ENCODE measurements at places on chromosomes 6 and 20. TPM values are rescaled to one million over a fixed set of nuclear protein-coding genes. Genes with fewer than 3 reads are reported as not detected.

DNA sequence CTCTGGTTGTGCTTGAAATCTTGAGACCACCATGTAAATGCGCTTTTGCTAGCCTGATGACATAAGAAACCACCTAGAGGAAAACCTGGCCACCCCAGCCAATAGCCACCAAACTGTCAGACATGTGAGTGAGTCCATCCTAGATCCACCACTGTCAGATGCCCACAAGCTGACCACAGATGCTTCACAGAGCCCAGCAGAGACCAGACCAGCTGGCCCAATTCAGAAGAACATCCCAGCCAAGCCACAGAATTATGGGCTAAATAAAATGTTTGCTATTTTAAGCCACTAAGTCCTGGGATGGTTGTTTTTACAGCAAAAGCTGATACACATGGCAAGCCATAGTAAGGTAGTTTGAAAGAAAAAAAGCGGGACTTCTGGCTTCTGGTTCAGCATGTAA, 425.3 kb downstream of the KIF16B start:
- H3K4me3 ChIP-seq, result no peak overlapping the region
- DNase-seq, result no peak
- no peaks in the 10 kb centered on the region for H3K27me3 ChIP-seq
- H3K36me3 ChIP-seq, result no peaks in the 10 kb centered on the region
- H3K27ac ChIP-seq, result no peak overlapping the region

DNA sequence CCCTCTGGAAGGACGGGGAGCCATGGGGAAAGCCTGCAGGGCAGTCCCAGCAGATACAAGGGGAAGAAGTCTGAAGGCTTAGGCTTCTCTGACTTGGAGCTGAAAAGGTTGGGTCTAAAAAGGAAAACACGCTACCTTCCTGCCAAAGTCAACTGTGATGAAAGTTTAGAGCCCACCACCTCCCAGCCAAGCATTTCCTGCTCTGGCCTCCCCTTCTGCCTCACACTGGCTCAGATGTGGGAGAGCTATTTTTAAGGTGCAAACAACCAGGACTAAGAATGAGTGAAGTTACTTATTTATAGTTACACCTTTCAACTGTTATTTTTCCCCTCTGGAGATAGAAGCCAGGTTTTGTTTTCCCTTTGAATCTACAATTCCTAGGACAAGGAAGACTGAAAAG, 21.2 kb downstream of the NEDD9 start:
- no peak overlapping the region for H3K4me3 ChIP-seq
- DNase-seq, result no peak

- H3K4me3 ChIP-seq, result no peak overlapping the region
- H3K36me3 ChIP-seq, result no peaks in the 10 kb centered on the region
- no peaks in the 10 kb centered on the region for H3K27me3 ChIP-seq
- H3K27ac ChIP-seq, result no peak overlapping the region
- DNase-seq, result no peak
Observed at GRCh38 chr6:96913621-96914020, 10.9 kb upstream of the KLHL32 start.

LY6G6D gene
- not detected for total RNA-seq

SLC17A3 gene
- not detected for total RNA-seq

ERMARD gene
- 12.3 TPM for total RNA-seq

EPHA7 gene
- total RNA-seq, result 262 TPM

GRCh38 chr6:31901415-31901952, 402 bp downstream of the ZBTB12 start:
- no peak for DNase-seq
- peaks cover 33% of the 10 kb centered on the region for H3K4me1 ChIP-seq
- no peaks in the 10 kb centered on the region for H3K27me3 ChIP-seq

DNA sequence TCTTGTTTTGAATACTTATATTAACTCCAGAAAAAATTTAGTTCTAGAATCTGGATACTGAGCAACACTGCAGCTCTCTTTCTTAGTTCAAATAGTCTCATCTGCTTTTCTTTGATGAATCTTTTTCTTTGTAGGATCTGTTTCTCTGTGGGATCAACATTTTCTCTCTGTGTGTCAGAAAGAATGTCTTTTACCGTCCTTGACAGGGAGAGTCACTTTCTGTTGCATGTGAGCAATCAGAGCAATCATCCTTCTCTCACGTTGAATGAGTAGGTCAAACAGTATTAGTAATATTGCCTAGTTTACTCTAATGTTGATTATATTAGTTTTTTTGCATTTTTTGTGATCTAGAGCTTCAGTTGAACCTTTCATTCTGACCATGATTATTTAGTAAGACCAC, 130.9 kb downstream of the TRMT11 start:
- DNase-seq, result no peak
- no peaks in the 10 kb centered on the region for H3K36me3 ChIP-seq
- no peaks in the 10 kb centered on the region for H3K4me1 ChIP-seq
- no peak overlapping the region for H3K27ac ChIP-seq
- H3K4me3 ChIP-seq, result no peak overlapping the region

DNA sequence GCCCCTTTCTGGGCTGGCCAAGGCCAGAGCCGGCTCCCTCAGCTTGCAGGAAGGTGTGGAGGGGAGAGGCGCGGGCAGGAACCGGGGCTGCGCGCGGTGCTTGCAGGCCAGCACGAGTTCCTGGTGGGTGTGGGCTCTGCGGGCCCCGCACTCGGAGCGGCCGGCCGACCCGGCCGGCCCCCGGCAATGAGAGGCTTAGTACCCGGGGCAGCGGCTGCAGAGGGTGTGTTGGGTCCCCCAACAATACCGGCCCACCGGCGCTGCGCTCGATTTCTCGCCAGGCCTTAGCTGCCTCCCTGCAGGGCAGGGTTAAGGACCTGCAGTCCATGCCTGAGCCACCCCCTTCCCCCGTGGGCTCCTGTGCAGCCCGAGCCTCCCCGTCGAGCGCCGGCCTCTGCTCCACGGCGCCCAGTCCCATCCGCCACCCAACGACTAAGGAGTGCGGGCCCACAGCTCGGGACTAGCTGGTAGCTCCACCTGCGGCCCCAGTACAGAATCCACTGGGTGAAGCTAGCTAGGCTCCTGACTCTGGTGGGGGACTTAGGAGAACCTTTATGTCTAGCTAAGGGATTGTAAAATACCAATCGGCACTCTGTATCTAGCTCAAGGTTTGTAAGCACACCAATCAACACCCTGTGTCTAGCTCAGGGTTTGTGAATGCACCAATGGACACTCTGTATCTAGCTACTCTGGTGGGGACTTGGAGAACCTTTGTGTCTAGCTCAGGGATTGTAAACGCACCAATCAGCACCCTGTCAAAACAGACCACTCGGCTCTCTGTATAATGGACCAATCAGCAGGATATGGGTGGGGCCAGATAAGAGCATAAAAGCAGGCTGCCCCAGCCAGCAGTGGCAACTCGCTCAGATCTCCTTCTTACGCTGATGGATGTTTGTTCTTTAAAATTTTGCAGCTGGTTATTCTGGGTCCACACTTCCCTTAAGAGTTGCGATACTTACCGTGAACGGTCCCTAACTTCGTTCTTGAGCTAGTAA, 167.4 kb upstream of the RREB1 start:
- no peak for DNase-seq
- no peak overlapping the region for H3K27ac ChIP-seq
- no peaks in the 10 kb centered on the region for H3K36me3 ChIP-seq

- H3K27me3 ChIP-seq, result no peaks in the 10 kb centered on the region
- DNase-seq, result no peak
- H3K27ac ChIP-seq, result no peak overlapping the region
- no peaks in the 10 kb centered on the region for H3K36me3 ChIP-seq
Observed at GRCh38 chr6:74050921-74051320, 354.9 kb downstream of the CD109 start.

GRCh38 chr6:72975352-72975752, 249.9 kb downstream of the KHDC1L start:
- no peak for DNase-seq
- H3K27ac ChIP-seq, result peak overlapping the region; percentile 57
- no peaks in the 10 kb centered on the region for H3K36me3 ChIP-seq
- no peak overlapping the region for H3K4me3 ChIP-seq
- no peaks in the 10 kb centered on the region for H3K4me1 ChIP-seq

DNA sequence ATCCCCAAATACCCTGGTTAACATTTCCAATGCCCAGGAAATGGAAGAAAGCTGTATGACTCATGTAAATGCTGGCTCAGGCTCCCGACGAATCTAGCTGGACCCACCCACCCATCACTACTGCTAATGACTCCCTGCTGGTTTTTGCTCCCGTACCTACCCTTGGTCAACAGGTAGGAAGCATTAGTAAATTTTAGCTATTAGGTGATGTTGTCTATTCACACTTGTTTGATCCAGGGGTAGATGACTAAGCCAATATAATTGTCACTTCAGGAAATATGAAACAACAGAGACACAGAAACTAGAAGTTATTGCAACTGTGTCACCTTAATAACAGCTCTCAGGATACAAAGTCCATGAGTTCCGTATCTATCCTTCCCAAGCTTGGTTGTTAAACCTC, 94.4 kb upstream of the BEND6 start:
- no peaks in the 10 kb centered on the region for H3K27me3 ChIP-seq
- no peaks in the 10 kb centered on the region for H3K36me3 ChIP-seq
- H3K4me1 ChIP-seq, result peaks cover 10% of the 10 kb centered on the region
- H3K4me3 ChIP-seq, result no peak overlapping the region
- DNase-seq, result no peak
- H3K27ac ChIP-seq, result no peak overlapping the region

GRCh38 chr20:13105864-13106457, 97.2 kb downstream of the SPTLC3 start:
- no peaks in the 10 kb centered on the region for H3K27me3 ChIP-seq
- no peak overlapping the region for H3K27ac ChIP-seq
- peak; percentile 19 for DNase-seq
- no peak overlapping the region for H3K4me3 ChIP-seq

DNA sequence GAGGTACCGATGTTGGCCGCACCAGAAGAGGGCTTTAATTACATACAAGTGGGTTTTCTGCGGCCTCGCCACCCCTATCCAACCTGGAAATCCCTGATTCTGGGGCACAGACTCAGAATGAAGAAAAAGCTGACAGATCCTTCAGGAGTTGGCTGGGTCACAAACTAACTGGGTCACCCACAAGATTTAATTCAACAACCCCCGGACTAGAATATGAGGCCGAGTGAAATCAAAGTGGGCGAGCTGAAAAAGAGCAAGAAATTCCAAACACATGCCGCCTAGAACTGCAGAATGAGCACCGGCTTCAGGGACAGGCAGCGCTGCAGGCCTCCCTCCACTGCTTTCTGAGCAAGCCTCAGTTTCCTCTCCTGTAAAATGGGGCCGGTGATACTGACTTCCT, 30.0 kb downstream of the GRM4 start:
- H3K27ac ChIP-seq, result no peak overlapping the region
- no peak overlapping the region for H3K4me3 ChIP-seq
- H3K36me3 ChIP-seq, result no peaks in the 10 kb centered on the region
- H3K27me3 ChIP-seq, result no peaks in the 10 kb centered on the region
- H3K4me1 ChIP-seq, result no peaks in the 10 kb centered on the region

GRCh38 chr20:33674294-33675135, at the start of gene NECAB3:
NECAB3 (minus strand) TSS chr20:33674428; CDS start chr20:33674352, 76 bp downstream.
- H3K4me1 ChIP-seq, result peaks cover 63% of the 10 kb centered on the region
- H3K36me3 ChIP-seq, result peaks cover 8% of the 10 kb centered on the region
- peak within 1 kb of the TSS; percentile 94 for H3K4me3 ChIP-seq
- peak; percentile 95 for DNase-seq
- no peaks in the 10 kb centered on the region for H3K27me3 ChIP-seq

DNA sequence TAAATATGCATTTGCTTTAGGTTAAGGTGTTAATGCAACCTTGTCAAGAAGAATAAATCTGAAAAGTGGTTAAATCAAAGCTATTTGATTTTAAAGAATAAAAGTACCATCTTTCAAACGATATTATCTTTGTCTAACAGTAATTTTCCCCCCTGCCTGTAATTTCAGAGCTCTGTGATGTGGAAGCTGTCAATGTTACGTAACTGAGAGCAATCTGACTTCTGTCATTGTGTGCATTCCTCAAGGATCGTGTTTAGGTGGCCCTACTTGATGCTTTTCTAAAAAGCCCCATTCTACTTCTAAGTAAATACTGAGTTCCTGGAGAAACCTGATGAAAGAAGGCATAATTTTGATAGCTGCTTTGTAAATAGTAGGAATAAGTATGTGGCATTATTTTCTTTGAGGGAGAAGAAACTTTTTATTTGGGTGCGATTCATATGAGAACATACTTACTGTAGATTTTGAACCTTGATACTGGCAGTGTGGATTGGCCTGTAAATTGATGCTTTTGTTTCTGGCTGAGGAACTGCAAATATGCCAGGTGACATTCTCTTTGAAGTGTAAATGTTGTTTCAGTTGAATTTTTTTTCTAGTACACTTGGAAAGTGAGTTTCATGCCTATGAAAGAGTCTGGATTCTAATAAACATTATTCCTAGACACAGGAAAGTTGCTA, 529.6 kb upstream of the FLRT3 start:
- H3K27me3 ChIP-seq, result no peaks in the 10 kb centered on the region
- no peak for DNase-seq
- H3K4me3 ChIP-seq, result no peak overlapping the region
- no peaks in the 10 kb centered on the region for H3K4me1 ChIP-seq

GRCh38 chr6:19312241-19312978, 524.8 kb upstream of the ID4 start:
- H3K4me3 ChIP-seq, result no peak overlapping the region
- peaks cover 5% of the 10 kb centered on the region for H3K4me1 ChIP-seq
- no peaks in the 10 kb centered on the region for H3K36me3 ChIP-seq

DNA sequence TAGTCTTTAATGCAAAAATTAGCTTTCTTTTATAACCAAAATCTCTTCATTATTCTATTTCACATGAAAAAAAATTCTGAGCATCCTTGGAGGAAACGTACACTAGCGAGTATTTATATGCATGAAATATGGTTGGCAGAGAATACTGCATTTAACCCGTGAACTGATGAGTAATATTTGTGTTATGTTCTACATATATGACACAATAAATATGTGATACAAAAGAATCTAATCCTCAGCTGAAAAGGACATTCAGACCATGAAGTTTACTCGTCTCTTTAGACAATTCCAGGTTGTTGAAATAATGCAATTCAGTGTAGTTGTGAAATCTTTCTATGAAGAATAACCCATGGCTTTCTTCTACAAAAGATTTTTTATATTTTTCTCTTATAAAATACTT, 524.8 kb upstream of the MAN1A1 start:
- DNase-seq, result no peak
- H3K36me3 ChIP-seq, result no peaks in the 10 kb centered on the region
- H3K4me1 ChIP-seq, result no peaks in the 10 kb centered on the region
- no peak overlapping the region for H3K4me3 ChIP-seq
- no peak overlapping the region for H3K27ac ChIP-seq
- H3K27me3 ChIP-seq, result no peaks in the 10 kb centered on the region

PDYN gene
- total RNA-seq, result not detected

All from esophagus muscularis mucosa (tissue), 4 donors.